ENCODE measurements at places on chromosomes 13 and 19.

DNA sequence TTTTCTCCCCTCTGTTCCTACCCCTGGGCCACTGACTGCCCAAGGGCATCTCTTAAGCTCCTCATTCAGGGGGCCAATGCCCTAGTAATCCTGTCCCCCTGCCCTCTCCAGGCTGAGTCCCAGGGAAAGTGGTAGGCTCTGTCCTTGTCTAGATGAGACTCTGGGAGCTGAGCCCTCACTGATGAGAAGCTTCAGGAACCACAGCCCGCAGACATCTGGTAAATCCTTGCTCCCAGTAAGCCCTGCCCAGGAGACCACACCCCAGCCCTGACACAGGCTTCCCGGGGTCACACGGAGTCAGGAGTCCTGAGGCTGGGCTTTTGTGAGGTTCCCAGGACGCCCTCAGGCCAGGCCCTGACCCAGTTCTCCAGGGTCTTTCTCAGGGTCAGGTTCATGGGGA is 1.9 kb downstream of the CEACAM4 start:
- DNase-seq = no peak

DNA sequence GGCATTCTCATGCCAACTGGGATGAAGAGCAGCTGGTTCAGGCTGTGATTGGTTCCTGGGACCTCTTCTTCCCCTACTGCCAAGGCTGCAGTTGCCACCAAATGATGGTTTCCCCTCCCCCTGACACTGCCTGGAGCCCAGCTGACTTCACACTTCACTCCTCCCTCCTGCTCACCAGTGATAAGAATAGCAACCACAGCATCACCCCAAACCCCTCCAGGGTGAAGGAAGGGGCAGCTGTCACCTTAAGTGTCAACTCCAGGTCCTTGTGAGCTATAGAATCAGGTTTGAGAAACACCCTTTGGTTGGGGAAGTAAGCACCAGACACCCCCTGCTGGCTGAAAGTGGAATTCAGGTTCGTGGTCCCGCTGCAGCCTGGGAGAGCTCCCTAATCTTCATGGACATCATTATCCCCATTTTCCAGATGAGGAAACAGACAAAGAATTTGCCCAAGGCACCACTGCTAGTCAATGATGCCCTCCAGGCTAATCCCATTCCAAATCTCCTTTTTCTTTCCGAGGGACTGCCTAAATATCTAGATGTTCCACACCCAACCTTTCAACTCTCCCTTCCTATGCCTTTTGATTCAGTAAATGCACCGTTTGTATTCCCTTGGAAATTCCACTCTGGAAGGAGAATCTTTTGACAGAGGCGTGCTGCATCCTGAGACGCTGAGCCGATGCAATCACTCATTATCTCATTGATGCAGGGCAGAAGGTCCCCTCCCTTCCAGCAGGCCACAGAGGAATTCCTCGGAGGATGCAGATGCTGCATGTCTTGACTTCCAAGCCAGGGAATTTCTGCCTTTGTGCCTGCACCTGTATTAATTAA is 50.6 kb upstream of the UQCRFS1 start:
- no peak for DNase-seq

DNA sequence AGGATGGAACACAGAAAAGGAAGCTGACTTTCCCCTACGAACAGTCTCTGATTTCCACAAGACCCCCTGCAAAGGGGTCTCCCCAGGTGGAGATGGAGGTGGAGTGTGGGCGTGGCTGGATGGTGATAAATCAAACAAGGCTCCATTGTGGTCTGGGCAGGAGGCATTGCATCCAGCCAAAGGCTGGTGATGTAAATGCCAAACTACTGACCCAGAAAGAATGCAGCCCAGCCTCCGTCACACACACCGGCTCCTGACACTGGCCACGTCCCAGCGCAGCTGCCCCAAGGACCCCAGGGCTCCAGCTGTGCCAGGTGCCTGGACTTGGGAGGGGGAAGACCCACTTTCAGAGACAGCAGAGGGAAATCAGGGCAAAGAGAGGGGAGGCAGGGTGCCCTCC is 6.3 kb downstream of the SLC7A1 start:
- no peak for DNase-seq

DNA sequence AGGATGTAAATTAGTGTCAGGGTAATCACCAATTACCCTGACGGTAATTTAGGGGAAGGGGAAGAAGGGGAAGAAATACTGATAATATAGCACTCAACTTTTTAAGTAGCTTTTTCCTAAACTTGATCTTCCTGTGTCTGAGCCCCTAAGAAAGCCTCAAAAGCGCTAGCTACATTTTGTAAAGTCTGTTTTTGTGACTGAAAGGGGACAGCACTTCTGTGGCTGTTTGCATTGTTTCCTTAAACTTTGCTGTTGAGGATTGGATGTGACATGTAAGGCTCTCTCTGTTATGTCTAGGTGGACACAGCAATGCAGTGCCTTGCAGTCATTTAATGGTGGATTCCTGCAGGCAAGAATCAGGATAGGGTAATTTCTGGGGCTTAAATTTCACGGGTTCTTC is 42.8 kb downstream of the SPATA13 start:
- DNase-seq = no peak

DNA sequence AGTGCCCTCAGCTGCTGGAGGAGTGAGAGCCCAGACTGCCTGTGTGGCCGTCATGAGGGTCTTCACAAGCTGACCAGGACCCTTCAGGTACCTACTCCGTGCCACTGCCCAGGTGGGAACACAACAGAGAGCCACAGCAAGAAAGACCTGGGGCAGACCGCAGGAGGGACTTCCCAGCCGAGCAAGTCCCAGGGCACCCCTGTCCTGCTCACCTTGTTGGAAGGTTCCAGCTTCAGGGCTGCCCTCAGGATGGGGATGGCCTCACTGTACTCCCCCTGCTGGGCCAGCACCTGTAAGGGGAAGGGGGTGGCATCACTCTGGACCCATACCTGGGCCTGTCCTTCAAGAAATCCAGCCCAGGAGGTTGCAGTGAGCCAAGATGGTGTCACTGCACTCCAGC is 10.3 kb downstream of the FKBP8 start:
- DNase-seq = no peak

DNA sequence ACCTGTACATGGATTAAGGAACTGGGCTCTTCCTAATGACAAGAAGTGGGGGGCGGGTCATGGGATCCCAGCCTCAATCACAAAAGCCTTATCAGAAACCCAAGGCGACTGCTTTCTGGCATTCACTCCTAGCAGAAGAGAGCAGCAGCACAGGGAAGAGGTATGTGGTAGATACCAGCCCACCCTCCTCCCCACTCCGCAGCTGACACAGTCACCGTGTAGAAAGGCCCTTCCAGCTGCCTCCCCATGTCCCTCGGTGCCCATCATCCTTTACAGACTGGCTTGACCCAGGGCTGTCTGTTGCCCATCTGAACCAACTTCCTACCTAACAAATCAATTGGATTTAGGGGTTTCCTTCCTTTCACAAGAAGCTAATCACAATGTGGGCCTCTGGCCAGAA is 3.1 kb upstream of the DHRS12 start:
- no peak for DNase-seq

Measured in esophagus muscularis mucosa (tissue), 4 donors.